ENCODE measurements at places on chromosomes 16 and 17. TPM values are rescaled to one million over a fixed set of nuclear protein-coding genes. Genes with fewer than 3 reads are reported as not detected.

DNA sequence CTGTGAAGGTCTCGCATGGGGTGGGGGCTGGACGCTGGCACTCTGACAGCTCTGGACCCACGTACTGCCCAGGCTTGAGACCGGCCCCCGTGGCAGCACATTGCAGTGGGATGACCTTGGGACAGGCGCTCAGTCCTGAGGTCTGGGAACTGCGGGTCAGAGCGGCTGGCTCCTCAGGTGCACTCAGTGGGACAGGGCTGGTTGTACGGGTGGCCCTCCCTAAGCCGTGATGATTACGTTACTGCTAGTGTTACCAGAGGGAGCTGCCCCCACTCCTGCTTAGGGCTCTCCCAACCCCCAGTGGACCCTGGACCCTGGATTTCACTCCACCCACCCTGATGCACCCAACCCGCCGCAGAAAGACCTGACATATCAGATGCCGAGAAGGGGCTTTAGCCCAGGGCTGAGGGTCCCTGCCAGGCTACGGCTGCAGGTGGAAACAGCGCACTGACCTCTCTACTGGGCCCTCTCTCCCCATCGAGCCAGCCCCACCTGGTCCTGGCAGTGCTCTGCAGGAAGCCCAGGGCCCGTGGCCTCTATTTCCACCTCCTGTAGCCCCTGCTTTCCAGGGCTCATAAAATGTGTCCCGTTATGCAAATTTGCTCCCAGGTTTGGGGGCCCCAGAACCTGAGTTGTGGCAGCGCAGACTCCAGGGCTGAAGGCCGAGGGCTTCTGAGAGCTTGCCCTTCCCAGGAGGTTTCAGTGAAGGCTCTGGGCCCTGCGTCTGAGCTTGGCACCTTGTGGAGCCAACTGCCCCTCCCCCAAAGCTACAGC lies 77.2 kb downstream of the RTN4RL1 start:
- no peaks in the 10 kb centered on the region for H3K27me3 ChIP-seq
- no peak overlapping the region for H3K27ac ChIP-seq
- no peak overlapping the region for H3K4me3 ChIP-seq
- DNase-seq = no peak

- H3K4me3 ChIP-seq = peak within 1 kb of the TSS; percentile 47
- no peaks in the 10 kb centered on the region for H3K36me3 ChIP-seq
- DNase-seq = peak; percentile 67
- no peak within 1 kb of the TSS for H3K27ac ChIP-seq
Observed at GRCh38 chr17:41812381-41813151, at the start of gene FKBP10. Gene FKBP10, plus strand, starts transcription at chr17:41813004. Its CDS starts 31 bp downstream, at chr17:41813035.

GRCh38 chr17:50196036-50196435 lies 5.4 kb downstream of the COL1A1 start:
- H3K27me3 ChIP-seq = no peaks in the 10 kb centered on the region
- no peak overlapping the region for H3K4me3 ChIP-seq
- DNase-seq = no peak
- H3K4me1 ChIP-seq = peaks cover 9% of the 10 kb centered on the region
- no peak overlapping the region for H3K27ac ChIP-seq

DNA sequence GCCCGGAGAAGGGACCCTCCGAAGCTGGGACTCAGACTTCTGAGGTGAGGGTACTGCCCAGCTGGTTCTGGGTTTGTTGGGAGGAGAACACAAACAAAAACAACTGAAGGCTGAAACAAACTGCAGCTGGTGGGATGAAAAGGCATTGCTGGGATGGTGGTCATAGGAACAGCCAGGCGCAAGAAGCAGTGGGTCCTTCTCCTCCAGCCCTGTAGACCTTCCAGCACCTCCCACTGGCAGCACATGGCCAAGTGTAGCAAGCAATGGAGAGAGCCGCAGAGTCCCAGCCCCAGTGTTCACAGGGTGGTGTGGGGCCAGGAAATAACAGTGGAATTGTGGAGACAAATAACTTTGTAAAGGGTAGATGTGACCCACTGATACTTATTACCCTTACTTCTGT lies 48.7 kb upstream of the FOXJ1 start:
- H3K36me3 ChIP-seq = no peaks in the 10 kb centered on the region
- H3K4me1 ChIP-seq = peaks cover 6% of the 10 kb centered on the region
- no peak overlapping the region for H3K27ac ChIP-seq
- no peaks in the 10 kb centered on the region for H3K27me3 ChIP-seq

- peak; percentile 48 for DNase-seq
- H3K4me3 ChIP-seq = peak overlapping the region; percentile 82
- peak overlapping the region; percentile 78 for H3K27ac ChIP-seq
- H3K27me3 ChIP-seq = no peaks in the 10 kb centered on the region
Observed at GRCh38 chr17:81510785-81511553, 1.6 kb downstream of the ACTG1 start.

DNA sequence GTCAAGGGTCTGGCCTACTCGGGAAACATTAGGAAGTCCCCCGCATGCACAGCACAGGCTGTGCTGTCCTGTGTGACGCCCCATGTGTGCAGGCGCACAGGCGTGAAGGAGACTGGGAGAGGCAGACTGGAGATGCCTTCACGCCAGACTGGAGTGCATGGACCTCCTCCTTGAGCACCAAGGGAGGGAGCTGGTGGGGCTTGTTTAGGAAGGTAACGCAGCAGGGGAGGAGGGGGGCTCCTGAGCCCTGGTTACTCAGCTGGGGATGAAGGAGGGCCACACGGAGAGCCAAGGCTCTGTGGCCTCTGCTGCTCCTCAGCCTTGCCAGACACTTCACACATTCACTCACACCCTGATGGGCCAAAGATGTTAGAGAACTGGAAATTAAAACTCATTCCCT lies 7.7 kb downstream of the HSDL1 start:
- peaks cover 59% of the 10 kb centered on the region for H3K4me1 ChIP-seq
- no peaks in the 10 kb centered on the region for H3K27me3 ChIP-seq
- no peak overlapping the region for H3K4me3 ChIP-seq
- no peak for DNase-seq

DNA sequence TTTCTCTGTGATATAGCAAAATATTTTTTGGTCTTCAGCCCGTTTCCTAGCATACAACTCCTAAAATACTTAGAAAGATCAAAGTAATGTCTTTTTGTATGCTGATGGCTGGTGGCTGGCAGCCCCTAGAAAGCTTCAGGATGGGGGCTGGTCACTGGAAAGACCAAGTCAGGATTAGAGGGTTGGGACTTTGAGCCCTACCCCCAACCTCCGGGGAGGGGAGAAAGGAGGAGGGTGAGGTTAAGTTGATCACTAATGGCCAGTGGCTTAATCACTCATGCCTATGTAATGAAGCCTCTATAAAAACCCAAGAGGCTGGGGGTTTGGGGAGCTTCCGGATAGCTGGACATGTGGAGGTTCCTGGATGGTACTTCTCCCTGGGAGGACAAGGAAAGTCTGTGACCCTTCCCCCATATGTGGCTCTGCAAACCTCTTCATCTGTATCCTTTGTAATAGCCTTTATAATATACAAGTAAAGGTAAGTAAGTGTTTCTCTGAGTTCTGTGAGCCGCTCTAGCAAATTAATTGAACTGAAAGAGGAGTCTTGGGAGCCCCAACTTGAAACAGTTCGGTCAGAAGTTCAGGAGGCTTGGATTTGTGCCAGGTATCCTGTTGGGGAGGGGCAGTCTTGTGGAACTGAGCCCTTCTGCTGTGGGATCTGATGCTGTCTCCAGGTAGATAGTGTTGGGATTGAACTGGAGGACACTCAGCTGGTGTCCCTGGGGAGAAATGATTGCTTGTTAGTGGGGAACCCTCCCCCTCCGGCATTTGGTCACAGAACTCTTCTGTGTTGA lies 3.5 kb downstream of the SLC7A6 start:
- no peak overlapping the region for H3K4me3 ChIP-seq
- peak overlapping the region; percentile 55 for H3K27ac ChIP-seq
- H3K4me1 ChIP-seq = peaks cover 66% of the 10 kb centered on the region
- H3K36me3 ChIP-seq = peaks cover 15% of the 10 kb centered on the region

- no peak overlapping the region for H3K4me3 ChIP-seq
- H3K27ac ChIP-seq = no peak overlapping the region
- no peaks in the 10 kb centered on the region for H3K36me3 ChIP-seq
- no peak for DNase-seq
- H3K4me1 ChIP-seq = no peaks in the 10 kb centered on the region
- no peaks in the 10 kb centered on the region for H3K27me3 ChIP-seq
Observed at GRCh38 chr17:5049314-5049841, 14.2 kb upstream of the SLC52A1 start.

DNA sequence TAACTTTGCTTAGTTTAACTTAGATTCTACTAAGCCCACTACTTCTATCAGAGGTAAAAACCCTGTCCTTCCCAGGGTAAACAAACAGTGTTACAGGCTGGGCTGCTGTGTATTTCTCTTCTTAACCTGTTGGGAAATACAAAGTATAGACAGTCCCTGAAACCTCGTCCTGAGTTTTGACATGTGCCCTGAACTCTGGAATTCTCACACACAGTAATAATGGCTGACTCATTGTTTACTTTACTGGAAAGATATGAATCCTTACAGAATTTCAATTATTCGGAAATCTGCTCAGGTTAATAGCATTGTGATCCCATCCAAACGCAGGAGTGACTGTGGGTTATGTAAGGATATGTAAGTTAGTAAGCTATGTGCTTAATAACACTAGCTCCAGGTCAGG lies 199.1 kb downstream of the TMEM114 start:
- no peak for DNase-seq
- H3K4me1 ChIP-seq = no peaks in the 10 kb centered on the region

DNA sequence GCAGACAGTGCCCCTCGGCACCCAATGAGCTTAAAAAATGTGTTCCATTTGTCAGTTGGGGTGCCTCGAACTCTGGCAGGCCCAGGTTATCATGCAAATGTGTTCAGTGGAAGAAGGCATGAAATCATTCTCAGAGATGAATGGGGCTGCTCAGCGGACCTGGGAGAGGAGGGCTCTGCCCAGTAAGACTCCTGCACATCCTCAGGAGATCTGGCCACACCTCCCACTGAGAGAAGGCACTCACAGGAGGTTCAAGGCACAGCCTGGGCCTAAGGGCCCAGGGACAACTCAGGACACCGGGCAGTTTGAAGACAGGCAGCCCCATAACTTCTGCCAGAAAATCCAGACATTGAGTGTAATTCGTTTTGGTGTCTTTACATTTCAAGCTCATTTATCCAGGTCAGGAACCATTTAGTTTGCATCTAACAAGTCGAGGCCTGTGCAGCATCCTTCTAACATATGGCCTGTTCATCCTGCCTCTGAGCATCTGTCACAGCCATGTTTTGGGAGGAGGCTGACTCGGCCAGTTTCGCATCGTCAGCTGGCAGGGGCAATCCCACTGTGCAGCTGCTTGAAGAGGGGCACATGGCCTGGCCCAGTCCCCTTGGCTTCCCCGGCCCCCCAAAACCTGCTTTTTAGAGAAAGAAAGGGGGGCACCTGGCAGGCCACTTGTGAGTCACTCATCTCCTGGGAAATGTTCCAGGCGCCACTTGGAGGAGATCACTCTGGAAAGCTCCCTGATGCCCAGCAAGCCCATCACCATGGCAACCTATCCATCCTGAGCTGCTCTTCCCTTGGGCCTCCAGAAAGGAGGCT lies 31.2 kb upstream of the BCAR1 start:
- no peaks in the 10 kb centered on the region for H3K27me3 ChIP-seq
- H3K36me3 ChIP-seq = no peaks in the 10 kb centered on the region
- no peak overlapping the region for H3K27ac ChIP-seq
- no peak overlapping the region for H3K4me3 ChIP-seq
- DNase-seq = no peak

- peaks cover 13% of the 10 kb centered on the region for H3K36me3 ChIP-seq
- H3K4me3 ChIP-seq = no peak overlapping the region
- H3K27me3 ChIP-seq = no peaks in the 10 kb centered on the region
- DNase-seq = no peak
- no peaks in the 10 kb centered on the region for H3K4me1 ChIP-seq
Observed at GRCh38 chr16:74903120-74903519, 81.8 kb downstream of the WDR59 start.

GRCh38 chr16:86946396-86946795 lies 368.0 kb downstream of the FOXL1 start:
- no peaks in the 10 kb centered on the region for H3K36me3 ChIP-seq
- no peak for DNase-seq
- no peaks in the 10 kb centered on the region for H3K4me1 ChIP-seq
- no peaks in the 10 kb centered on the region for H3K27me3 ChIP-seq
- H3K27ac ChIP-seq = no peak overlapping the region
- no peak overlapping the region for H3K4me3 ChIP-seq

- no peaks in the 10 kb centered on the region for H3K36me3 ChIP-seq
- DNase-seq = no peak
- no peaks in the 10 kb centered on the region for H3K4me1 ChIP-seq
- no peak overlapping the region for H3K4me3 ChIP-seq
Observed at GRCh38 chr17:43823350-43824084, 9.4 kb downstream of the MPP3 start.

DNA sequence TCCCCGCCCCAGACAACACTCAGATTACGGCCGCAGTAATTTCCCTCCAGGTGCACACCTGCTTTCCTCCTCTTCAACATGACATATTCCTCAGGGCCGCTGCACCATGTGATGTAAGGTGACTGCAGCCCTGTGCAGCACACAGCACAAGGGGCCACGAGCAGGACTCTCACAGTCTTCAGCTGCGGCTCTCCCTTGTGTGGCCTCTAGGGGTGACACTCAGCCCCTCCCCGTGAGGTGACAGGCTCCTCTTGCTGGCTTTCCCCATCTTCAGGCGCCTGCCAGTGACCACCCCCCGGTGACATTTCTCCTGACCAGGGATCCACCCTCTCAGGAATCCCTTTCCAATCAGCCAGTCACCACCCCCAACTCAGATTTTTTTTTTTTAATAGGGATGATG lies 31.3 kb upstream of the ABCC3 start:
- H3K4me3 ChIP-seq = no peak overlapping the region
- no peak overlapping the region for H3K27ac ChIP-seq
- no peaks in the 10 kb centered on the region for H3K36me3 ChIP-seq
- H3K27me3 ChIP-seq = no peaks in the 10 kb centered on the region
- DNase-seq = peak; percentile 74
- peaks cover 12% of the 10 kb centered on the region for H3K4me1 ChIP-seq

- 0 out of 2 replicates have a peak overlapping the region, but pooled peaks have one; percentile 21 for H3K27ac ChIP-seq
- no peak overlapping the region for H3K4me3 ChIP-seq
Observed at GRCh38 chr17:51085150-51085805, 35.4 kb downstream of the SPAG9 start.

DNA sequence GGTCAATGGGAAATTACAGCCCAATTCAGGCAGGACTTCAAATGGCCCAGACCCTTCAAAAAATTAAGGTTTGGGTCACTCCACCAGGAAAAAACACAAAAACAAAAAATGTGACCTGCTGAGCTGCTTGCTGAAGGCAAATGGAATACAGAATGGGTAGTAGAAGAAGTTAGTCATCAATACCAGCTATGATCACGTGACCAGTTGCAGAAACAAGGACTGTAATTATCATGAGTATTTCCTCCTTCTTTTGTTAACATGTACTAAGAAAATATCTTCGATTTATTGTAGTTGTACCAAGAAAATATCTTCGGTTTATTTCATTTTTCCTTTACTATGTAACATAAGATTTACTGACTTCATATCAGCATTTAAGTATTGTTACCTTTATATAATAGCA lies 1183.6 kb downstream of the CDH8 start:
- H3K27me3 ChIP-seq = no peaks in the 10 kb centered on the region
- no peak overlapping the region for H3K27ac ChIP-seq
- no peaks in the 10 kb centered on the region for H3K4me1 ChIP-seq
- no peak overlapping the region for H3K4me3 ChIP-seq
- no peak for DNase-seq

Gene KCNJ12
- 0.22 TPM for total RNA-seq

Gene STH
- not detected for total RNA-seq

Gene IGFBP4
- not detected for total RNA-seq

Gene ICAM2
- total RNA-seq = 4.4 TPM

Gene USP22
- total RNA-seq = 149 TPM

Gene SLC16A3
- total RNA-seq = 0.67 TPM

Gene RGS9
- 13.4 TPM for total RNA-seq

Gene PRR15L
- total RNA-seq = 0.97 TPM

Gene CHST4
- total RNA-seq = 0.22 TPM
